ENCODE measurements at places on chromosomes 7 and 10. TPM values are rescaled to one million over a fixed set of nuclear protein-coding genes. Genes with fewer than 3 reads are reported as not detected.

Gene FAM25G
- polyA plus RNA-seq, result not detected

Gene PRSS37
- not detected for polyA plus RNA-seq

Gene UBTD1
- 0.20 TPM for polyA plus RNA-seq

Gene CPA2
- not detected for polyA plus RNA-seq

Gene CUTC
- polyA plus RNA-seq, result 16.4 TPM

Gene HOXA6
- 0.29 TPM for polyA plus RNA-seq

Gene PON1
- polyA plus RNA-seq, result 0.30 TPM

Gene CCDC3
- polyA plus RNA-seq, result 190 TPM

Gene NPFFR1
- 0.04 TPM for polyA plus RNA-seq

Gene CRHR2
- 0.08 TPM for polyA plus RNA-seq

Measured in ovary (tissue), 10 donors.